Posterior cingulate gyrus (tissue), 11 donors: ENCODE measurements at places on chromosomes 2 and 18.

DNA sequence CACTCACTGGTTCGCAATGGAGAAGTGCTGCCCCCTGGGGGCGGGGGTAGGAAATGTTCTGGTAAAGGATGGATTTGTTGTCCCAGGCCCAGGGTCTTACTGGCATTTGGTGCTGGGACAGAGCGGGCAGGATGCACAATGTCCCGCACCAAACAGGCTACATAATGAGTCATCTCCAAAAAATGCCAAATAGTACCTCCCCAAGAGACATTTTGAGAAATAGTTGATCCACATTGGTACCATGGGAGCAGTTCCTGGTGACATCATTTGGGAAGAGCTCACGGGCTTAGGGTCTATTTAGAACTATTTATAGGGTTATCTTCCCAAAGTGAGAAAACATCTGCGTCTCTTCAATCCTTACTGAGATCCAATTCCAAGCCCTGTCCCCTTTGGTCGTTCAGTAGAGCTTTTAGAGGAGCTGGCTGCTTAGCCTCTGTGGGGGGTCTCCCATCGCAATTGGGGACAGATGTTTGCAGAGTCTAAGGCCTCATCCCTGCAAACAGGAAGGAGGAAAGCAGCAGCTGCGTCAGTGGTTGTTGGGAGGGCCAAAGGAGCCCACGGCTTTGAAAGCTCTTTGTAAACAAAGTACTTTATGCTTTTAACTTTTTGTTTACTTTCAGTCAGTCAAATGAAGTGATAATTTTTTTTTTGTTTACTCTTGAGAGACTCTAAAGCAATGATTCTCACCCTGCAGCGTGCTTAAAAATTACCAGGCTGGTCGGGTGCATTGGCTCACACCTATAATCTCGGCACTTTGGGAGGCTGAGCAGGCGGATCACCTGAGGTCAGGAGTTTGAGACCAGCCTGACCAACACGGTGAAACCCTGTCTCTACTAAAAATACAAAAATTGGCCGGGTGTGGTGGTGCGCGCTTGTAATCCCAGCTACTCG, 49.3 kb downstream of the GREB1 start:
- DNase-seq = peak; percentile 51

DNA sequence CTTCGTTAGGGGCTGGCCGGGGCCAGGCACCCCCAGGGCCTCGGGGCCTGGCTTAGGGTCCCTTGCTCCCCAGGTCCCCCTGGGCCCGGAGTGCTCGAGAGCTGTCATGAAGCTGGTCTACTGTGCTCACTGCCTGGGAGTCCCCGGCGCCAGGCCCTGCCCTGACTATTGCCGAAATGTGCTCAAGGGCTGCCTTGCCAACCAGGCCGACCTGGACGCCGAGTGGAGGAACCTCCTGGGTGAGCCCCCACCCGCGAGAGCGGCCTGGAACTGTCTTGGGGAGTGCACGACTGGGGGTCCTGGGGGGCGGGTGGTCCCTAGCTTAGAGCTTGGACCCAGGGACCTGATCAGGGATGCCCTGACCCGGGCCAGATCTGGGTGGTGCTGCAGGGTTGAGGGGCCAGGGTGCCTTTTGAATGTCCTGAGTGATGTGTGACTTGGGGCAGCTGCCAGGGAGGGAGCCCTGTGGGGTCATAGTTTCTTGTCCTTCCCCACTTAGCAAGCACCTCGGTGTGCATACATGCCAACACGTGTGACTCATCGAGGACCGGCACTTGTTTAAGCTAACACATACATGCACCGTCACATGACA, 27.9 kb downstream of the GPC1 start:
- DNase-seq = peak; percentile 85

GRCh38 chr2:134718817-134719814, at the start of gene TMEM163:
TSS of gene TMEM163 (minus strand) at chr2:134719000.
- no peak for DNase-seq

GRCh38 chr18:4102901-4103300, 352.2 kb downstream of the DLGAP1 start:
- no peak for DNase-seq

DNA sequence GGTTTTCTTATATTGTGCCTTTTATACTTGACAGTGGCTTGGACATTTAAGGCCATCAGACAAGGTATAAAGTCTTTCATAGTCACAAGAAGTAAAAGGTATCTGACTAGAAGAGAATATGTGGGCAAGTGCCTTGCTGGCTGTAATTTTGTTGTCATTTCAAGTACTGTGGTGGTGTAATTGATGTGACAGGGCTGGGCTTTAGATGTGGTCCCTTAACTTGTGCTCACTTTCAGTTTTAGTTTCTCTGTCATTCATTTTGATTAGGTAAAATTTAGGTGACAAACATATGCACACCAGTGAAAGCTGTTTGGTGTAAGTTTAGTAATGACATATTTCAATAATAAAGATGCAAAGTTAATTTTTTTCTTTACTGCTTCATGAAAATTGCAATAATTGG, 31.2 kb upstream of the TBR1 start:
- no peak for DNase-seq

DNA sequence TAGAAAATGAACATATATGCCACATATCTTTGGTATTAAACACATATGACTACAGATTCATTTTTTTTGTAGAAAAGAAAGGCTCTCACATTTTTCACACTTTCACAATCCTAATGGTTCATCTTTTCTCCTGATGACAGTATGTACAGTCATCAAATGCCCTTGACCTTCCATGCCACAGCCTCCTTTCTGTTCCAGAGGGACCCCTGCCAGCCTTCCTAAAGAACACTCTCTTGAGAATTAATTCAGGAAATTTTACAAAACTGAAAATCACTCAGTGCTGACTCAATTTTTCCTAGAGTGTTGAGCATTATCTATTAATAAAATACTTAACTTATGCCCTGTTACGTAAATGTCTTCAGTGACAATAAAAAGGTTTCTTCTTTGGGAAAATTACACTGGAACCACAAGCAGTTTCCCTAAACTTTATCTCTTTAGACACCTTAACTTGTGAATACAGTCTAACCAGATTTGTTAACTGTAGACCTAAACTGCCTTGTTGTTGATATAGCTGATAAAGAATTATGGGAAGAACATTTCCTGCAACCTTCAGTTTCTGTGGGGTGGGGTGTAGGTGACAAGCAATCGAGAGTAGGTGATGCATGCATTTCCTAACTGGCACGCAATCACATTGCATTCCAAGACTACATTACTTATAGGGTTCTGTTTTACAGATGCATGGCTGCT, 15.3 kb upstream of the ACOXL start:
- no peak for DNase-seq

DNA sequence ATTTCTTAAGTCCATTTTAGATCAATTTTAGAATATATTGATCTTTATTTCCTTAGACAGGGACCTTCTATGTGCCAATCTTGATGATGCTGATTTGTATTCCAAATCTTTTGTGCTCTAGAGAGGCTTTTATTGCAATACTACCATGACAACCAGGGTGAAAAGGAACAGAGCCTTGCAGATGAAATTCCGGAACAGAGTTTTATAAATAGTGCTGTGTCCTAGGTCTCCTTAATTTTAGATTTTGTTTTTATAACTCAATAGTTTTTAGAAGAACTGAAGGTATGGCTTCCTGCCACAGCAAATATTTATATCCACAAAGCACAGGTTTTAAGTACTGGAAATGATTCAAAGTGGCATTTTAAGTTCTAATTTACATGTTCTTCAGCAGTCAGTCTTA, 160.2 kb downstream of the PMAIP1 start:
- no peak for DNase-seq

- no peak for DNase-seq
Observed at GRCh38 chr18:52402814-52403213, 62.8 kb downstream of the DCC start.

- no peak for DNase-seq
Observed at GRCh38 chr2:223046470-223047040, 5.4 kb upstream of the KCNE4 start.

DNA sequence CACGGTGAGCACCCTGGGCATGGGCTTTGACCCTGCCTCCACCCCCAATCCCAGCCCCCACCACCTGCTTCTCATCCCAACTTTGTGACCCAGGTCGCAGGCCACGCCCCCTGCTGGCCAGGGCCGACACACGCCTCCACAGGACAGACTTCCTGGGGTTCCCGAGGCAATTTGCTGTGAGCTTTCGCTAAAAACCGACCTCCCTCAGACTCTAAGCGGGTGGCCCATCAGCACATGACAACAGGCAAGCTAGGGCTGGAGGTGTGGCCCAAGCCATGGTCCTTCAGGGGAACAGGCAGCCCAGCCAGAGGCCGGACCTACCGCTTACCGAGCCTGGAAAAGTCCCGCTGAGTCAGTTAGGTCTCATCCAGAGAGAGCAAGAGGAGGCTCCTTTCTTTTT, 31.9 kb downstream of the C1QL2 start:
- no peak for DNase-seq

DNA sequence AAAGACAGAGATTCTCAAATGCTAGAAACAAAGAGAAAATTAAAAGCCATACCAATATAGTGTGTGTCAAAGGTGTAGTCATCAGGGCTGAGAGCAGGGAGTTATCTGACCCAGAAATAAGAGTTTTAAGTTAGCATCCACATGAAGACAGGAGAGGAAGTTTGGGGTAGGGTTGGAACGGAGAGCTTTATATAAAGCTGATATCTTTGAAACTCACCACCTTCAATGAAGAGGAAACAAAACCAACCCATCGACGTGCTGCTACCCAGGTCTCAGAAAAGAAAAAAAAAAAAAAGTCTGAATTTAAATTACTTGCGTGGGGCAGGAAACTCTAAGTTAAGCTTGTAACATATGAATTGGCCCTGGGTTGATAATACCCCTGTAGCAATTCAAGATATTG, 42.4 kb downstream of the ARL4C start:
- DNase-seq = no peak

- no peak for DNase-seq
Observed at GRCh38 chr18:26421931-26422330, 126.4 kb downstream of the KCTD1 start.

- DNase-seq = no peak
Observed at GRCh38 chr2:78592491-78592890, 433.0 kb upstream of the REG3G start.

DNA sequence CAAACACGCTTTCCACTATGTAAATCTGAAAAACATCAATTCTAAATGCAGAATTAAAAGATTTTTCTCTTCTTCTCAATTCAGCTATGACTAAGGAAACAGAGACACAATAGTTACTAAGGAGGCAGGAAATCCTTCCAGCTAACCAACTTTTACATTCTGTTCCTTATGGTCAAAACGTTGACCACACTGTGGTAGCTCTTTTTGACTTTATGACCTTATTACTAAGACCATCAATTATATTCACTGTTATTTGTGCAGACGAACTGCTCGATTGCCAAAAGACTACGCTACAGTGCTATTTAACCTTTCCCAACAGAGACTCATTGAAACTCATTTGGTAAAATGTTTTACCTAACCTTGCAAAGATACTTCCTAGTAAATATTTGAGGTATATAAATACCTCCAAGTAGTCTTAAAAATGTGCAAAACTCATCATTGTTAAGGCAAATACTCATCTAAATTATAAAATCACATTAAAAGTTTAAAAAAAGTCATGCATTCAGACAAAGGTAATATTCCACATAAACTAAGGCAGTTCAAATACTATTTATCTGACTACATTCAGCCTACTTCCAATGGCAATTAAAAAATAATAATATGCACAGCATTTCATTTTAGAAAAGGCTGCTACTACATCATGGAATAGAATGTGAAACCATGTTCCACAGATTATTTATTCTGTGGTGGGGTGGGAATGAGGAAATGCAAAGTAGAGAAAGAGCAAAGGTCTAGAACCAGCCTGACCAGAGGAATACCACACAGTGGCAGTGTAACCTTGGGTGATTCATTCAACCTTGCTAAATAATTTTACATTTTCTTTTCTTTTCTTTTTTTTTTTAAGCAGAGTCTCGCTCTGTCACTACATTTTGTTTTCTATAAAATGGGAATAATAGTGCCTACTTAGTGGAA, 139.9 kb downstream of the THADA start:
- DNase-seq = no peak

DNA sequence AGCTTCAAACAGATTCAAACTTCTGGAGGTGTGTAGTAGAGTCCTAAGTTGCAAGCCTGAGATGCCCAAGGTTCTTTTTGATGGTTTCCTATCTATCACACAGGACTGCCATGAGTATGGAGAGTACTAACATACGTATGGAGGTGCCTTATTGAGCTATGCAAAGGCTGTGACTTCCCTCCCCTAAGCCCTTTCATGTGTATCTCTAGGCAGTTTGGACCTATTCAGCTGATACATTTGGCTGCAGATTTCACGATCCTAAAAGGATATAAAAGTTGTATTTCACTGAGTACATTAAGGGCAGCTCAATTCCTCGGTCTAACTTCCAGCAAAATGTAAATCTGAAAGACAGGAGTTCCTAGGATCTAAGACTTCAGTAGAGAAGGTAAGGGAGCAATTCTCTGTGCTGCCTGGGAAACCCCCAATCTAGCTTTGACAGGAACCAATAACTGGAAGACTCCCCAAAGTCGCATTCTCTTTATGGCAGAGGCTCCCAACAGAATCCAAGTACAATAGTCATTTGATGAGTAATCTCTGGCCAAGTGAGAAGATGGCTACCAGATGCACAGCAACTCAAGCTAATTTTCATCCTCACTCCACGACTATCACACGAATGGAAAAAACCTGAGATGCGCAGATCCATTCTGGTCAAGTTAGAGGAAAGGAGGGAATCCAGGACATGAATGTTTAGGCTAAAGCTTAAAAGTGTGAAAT, 83.8 kb downstream of the ATL2 start:
- no peak for DNase-seq

DNA sequence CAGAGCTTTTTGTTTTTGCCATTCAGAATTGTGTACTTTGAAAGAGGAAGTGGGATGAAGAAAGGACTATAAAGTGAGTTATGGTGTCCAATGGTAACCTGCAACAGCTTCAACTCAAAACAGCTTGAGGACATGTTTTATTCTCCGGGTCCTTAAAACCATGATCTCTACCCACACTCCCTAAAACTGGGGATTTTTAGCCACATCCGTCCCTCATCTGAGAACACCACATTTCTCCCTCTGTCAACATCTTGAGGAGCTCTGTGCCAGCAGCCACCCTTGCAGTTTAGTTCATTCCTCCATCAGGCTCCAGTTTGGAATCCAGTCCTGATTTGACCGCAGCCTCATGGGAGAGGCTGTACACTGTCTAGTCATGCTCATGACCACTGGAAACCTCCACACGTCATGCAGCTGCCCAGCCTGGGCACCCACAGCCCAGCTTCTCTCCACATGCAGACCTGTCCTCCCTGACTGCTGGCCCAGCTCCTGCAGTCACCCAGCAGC, 62.6 kb downstream of the C18orf63 start:
- no peak for DNase-seq

GRCh38 chr2:65866148-65866547, 433.7 kb upstream of the SPRED2 start:
- no peak for DNase-seq

GRCh38 chr18:13577091-13577697, 149.2 kb downstream of the FAM210A start:
- DNase-seq = no peak

GRCh38 chr2:214184461-214184860, 226.4 kb upstream of the VWC2L start:
- no peak for DNase-seq

DNA sequence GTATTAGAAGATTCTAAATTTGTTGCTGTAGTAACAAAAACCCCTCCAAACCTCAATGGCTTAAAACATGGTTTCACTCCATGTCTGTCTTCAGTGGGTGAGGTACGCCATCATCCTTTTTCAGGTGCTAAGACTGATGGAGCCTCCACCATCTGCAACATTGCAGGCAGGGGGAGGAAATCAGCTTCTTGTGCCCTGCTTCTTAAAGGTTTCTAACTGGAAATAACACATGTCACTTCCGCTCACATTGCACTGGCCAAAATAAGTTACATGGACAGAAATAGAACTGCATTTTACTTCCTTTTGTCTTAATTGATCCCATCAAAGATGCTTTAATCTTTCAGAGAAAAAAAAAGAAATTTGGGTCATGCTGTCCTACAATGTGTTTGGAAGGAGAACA, 94.1 kb downstream of the GALNT3 start:
- no peak for DNase-seq
